ENCODE measurements at places on chromosomes 7 and 10. TPM values are rescaled to one million over a fixed set of nuclear protein-coding genes. Genes with fewer than 3 reads are reported as not detected.
A peak's percentile ranks its signal among the peaks of the same experiment; 100 is the strongest.

DNA sequence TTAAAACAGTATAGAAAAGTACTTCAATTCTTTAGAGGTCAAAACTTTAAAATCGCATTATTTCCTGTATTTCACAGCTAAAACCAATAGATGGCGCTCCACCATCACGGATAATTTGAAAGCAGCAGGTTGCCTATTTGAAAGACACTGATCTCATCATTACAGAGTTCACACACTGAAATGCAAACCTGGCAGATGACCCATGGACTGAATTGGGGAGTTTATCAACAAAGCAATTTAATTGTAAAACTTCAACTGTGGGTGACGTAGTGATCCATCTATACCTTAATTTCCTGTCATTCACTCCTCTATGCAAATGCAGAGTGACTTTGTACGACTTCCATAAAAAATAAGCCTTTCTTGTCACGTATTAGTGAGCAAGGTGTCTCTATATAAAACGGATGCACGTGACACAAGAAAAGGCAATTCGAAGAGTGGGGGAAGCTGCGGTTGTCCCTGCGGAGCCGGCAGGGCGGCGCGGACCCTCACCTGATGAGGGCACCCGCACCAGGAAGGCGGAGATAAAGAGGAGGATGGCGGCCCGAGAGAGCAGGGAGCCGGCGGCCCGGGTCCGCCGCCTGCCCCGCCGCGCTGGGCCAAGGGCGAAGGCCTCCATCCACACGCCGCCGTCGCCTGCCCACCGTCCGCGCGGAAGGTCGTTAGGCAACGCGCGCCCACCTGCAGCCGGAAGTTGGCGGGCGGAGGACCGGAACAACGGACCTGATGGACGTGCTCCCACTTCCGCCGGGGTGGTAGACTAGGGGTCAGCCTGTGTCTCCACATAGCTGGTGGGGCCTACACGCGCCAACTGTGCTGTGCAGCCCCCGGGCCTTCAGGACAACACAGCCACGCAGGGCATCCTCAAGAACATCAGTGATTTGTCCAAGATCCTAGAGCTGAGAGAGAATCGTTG lies at the start of gene ZPBP:
TSS of gene ZPBP (minus strand) at position 668 of the 913 bp plus-strand sequence. CDS start at position 616, 52 bp downstream.
- no peak for DNase-seq
- no peaks in the 10 kb centered on the region for H3K27me3 ChIP-seq
- H3K36me3 ChIP-seq = no peaks in the 10 kb centered on the region
- H3K4me1 ChIP-seq = no peaks in the 10 kb centered on the region
- peak within 1 kb of the TSS; percentile 19 for H3K4me3 ChIP-seq

GRCh38 chr10:128125416-128125943 lies 743 bp downstream of the MKI67 start:
- no peaks in the 10 kb centered on the region for H3K27me3 ChIP-seq
- no peaks in the 10 kb centered on the region for H3K4me1 ChIP-seq
- peak overlapping the region; percentile 68 for H3K4me3 ChIP-seq
- H3K36me3 ChIP-seq = no peaks in the 10 kb centered on the region

DNA sequence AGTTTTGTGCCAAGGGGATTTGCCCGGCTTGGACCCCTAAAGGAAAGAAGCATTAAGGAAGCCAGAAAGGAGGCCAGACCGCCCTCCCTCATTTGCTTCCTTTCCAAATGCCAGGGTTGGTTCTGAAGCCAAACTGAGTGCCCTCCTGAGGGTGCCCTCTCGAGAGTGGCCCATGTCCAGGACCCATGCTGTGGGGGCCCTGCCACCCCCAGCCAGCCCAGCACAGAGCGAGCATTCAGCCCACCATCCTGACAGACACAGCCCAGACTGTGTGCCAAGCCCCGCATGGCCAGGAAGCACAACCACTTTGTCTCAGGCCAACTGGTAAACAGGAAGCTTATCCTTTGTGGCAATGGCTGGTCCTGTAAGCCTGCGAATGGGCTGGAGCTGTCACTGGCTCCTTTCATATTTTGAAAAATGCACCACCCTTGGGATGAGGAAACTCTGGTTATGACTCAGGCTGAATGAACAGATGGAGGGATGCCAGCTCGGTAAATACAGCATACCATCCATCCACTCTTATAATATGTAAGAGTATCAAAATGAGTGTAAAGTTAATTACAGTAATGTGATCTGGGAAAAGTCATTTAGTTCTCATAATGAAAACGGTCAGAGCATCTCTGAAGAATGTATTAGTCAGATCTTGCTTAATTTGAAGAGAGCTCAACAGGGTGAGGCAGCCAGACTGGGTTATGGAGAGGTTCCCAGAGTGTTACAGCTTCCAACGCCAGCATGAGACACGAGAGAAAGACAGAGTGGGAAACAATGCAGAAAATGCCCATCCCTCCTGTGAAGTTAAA lies 65.0 kb downstream of the STK17A start:
- peak overlapping the region; percentile 84 for H3K27ac ChIP-seq
- no peak overlapping the region for H3K4me3 ChIP-seq
- peaks cover 12% of the 10 kb centered on the region for H3K36me3 ChIP-seq
- H3K4me1 ChIP-seq = no peaks in the 10 kb centered on the region
- H3K27me3 ChIP-seq = no peaks in the 10 kb centered on the region

DNA sequence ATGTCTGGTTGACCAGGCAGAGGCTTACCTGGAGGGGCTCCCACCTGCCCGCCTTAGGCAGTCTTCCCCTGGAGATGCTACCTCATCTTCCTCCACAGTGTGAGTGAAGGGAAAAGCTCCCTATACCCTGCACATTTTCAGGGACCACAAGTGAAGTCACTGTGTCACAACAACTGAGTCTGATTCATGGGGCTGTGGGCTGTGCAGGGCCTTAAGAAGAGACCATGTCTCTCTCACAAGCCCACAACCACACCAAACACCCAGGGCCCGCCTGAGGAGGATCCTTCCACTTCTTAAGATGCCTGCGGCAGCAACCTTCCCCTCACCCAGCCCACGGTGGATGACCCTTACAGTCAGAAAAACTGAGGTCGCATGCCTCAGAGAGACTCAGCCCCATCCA lies 118.3 kb downstream of the KMT2E start:
- H3K36me3 ChIP-seq = peaks cover 11% of the 10 kb centered on the region
- no peaks in the 10 kb centered on the region for H3K4me1 ChIP-seq
- H3K27me3 ChIP-seq = no peaks in the 10 kb centered on the region
- H3K4me3 ChIP-seq = no peak overlapping the region
- no peak for DNase-seq

DNA sequence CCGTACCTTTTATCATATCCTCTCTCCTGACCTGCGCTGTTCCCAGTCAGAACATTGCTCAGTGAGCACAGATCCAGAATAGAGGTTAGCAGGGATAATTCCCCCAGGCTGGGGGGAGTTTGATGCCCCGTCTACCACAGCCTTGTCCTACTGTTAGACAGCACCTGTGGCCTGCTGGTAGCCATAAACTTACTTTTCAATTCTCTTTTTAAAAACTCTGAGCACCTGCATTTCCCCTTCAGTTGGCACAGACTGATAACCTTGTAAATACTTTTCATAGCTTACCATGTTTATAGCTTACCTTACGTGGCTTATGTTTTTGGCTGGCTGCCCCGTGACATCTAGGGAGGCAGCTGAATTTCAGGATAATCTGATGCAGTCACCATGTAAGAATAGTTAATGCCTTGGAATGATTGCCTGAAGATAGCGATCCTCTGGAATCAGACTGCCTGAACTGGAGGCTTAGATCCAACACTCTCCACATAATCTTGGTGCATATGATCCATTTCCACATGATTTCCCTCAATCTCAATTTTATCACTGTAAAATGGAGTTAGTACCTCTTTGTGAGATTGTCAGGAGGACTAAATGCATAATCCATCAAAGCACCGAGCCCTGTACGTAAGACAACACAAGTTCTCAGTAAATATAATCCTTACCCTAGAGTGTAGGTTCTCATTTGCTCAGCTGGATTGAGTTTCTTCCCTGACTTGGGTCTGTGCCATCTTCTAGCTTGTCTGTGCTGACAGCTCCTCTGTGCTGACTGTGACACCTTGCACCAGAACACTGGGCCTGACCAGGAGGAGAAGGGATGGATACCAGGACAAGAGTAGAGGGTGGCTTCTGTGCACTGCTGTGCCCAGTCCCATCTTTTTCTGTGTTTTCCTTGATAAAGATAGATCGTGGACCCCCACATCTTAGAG lies 111.7 kb upstream of the GJD4 start:
- H3K36me3 ChIP-seq = no peaks in the 10 kb centered on the region
- H3K27me3 ChIP-seq = no peaks in the 10 kb centered on the region
- no peak for DNase-seq
- no peak overlapping the region for H3K4me3 ChIP-seq
- H3K4me1 ChIP-seq = peaks cover 45% of the 10 kb centered on the region
- H3K27ac ChIP-seq = no peak overlapping the region

- DNase-seq = no peak
- H3K27me3 ChIP-seq = no peaks in the 10 kb centered on the region
- H3K36me3 ChIP-seq = no peaks in the 10 kb centered on the region
- no peak overlapping the region for H3K27ac ChIP-seq
These were observed 39.0 kb upstream of the EMX2 start for GRCh38 chr10:117503244-117504205.

DNA sequence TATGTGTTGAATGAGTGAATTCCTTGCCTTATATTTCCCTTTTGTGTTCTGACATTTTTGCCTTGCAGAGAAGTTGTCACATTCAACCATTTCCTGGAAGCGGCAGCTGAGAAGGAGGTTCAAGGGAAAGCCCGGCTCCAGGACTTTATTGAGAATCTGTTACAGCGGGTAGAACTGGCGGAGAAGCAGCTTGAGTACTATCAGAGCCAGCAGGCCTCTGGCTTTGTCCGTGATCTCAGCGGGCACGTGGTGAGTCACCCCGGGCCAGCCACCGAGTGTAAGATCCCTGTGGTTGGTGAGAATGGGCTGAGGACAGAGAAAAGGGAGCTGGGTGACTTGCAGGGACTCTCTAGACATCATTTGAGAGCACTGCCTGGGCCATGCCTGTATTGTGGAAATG lies 14.2 kb downstream of the ZNF365 start:
- H3K27ac ChIP-seq = no peak overlapping the region
- no peaks in the 10 kb centered on the region for H3K4me1 ChIP-seq
- DNase-seq = no peak
- H3K4me3 ChIP-seq = no peak overlapping the region

GRCh38 chr10:11208908-11209829 lies 191.5 kb downstream of the CELF2 start:
- no peaks in the 10 kb centered on the region for H3K4me1 ChIP-seq
- H3K27ac ChIP-seq = no peak overlapping the region
- no peak overlapping the region for H3K4me3 ChIP-seq
- peak; percentile 52 for DNase-seq

- no peaks in the 10 kb centered on the region for H3K36me3 ChIP-seq
- no peak for DNase-seq
- no peak overlapping the region for H3K4me3 ChIP-seq
- no peaks in the 10 kb centered on the region for H3K27me3 ChIP-seq
- H3K4me1 ChIP-seq = no peaks in the 10 kb centered on the region
- no peak overlapping the region for H3K27ac ChIP-seq
These were observed 72.5 kb downstream of the MICALL2 start for GRCh38 chr7:1386623-1387220.

DNA sequence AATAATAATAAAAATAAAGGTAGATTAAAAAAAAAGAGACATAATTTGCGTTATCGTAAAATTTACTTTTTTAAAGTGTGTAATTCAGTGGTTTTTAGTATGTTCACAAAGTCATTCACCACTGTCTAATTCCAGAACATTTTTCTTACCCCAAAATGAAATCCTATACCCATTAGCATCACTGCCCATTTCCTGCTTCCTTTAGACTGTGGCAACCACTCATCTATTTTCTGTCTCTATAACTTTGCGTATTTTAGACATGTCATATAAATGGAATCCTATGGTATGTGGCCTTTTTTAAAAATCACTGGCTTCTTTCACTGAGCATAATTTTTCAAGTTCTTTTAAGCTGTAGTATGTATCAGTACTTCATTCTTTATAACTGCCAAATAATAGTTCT lies 53.6 kb downstream of the KAT6B start:
- no peak for DNase-seq
- no peaks in the 10 kb centered on the region for H3K36me3 ChIP-seq
- H3K4me3 ChIP-seq = no peak overlapping the region

DNA sequence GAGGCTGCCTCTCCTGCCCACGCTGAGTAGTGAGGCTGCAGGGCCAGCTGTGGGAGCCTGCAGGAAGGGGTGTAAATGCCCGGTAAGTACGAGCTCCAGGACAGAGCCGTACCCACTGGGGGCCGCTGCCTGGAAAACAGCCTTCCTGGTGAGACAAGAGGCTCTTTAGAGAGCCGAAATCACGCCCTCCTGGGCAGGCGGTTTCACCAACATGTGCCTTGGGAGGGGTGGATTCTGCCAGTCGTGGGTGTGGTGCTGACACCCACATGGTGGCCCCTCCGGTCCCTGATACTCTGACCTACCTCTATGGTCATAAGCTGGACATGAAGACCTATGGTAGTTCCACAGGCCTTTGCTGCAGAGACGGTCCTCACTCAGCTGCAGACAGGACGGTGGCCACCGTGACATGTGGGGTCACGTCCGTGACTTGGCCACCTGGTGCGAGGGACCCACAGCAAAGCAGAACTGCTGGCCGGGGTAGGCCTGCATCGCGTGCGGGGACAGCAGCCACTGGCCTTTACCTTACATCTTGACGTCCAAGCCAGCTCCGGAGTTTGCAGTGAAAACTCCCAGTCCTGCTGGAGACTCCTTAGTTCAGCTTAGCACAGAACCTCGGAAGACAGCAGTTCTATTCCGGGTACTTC lies 46.9 kb downstream of the PITRM1 start:
- no peak overlapping the region for H3K4me3 ChIP-seq
- DNase-seq = no peak
- no peaks in the 10 kb centered on the region for H3K27me3 ChIP-seq
- H3K27ac ChIP-seq = no peak overlapping the region
- peaks cover 34% of the 10 kb centered on the region for H3K36me3 ChIP-seq
- no peaks in the 10 kb centered on the region for H3K4me1 ChIP-seq

Gene SPACDR
- total RNA-seq = not detected

Gene SLC16A12
- total RNA-seq = 6.0 TPM

Gene DRGX
- total RNA-seq = not detected

Gene MSMB
- not detected for total RNA-seq

Gene NOS3
- 14.5 TPM for total RNA-seq

Gene RHOBTB1
- 13.2 TPM for total RNA-seq

Gene OGDHL
- total RNA-seq = 5.2 TPM

Gene POLR2J2
- 1.4 TPM for total RNA-seq

Gene AGMO
- not detected for total RNA-seq
